Foreskin fibroblast (primary cell): ENCODE measurements at places on chromosomes 3 and 15.
A peak's percentile ranks its signal among the peaks of the same experiment; 100 is the strongest.

GRCh38 chr15:28109626-28110455, 10.7 kb upstream of the OCA2 start:
- DNase-seq: no peak

GRCh38 chr3:120416868-120417267, 33.9 kb downstream of the FSTL1 start:
- DNase-seq: no peak

- no peak for DNase-seq
These were observed 173.6 kb upstream of the LYSMD4 start for GRCh38 chr15:99906793-99907192.

DNA sequence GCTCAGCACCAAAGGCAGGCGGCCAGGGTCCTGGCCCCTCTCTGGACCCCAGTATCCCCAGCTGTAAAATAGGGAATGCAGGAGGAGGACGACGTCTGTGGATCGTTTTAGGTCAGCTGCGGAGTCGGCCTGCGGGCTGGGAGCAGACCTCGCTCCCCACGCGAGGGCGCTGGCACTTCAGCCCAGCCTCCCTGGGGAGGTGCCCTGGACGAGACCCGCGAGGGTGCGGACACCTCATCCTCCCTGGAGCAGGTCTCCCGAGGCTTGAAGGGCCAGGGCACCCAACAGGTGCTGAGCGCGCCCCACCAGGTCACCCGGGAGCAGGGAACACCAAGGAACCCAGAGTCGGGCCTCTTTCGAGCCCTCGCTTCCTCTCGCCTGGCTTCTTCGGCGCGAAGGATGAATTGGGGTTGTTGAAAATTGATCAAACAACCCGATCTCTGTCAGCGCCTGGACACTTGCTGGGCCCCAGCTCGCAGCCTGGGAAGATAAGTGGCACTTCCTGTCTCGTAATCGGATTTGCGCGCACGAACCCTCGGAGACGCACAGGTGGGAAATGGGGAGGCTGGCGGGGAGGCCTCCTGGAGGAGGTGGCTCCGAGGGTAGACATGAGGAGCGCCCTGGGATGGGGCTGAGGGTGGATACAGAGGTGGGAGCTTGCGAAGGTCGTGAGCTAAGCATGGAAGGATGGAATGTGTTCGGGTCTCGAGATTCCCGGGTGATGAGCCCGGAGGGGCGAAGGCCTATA, 588 bp upstream of the VIPR1 start:
- DNase-seq: peak; percentile 12

- DNase-seq: peak; percentile 42
These were observed 16.3 kb downstream of the HHLA2 start for GRCh38 chr3:108312656-108313055.

GRCh38 chr3:32262201-32262600, 23.7 kb downstream of the CMTM8 start:
- DNase-seq: no peak

DNA sequence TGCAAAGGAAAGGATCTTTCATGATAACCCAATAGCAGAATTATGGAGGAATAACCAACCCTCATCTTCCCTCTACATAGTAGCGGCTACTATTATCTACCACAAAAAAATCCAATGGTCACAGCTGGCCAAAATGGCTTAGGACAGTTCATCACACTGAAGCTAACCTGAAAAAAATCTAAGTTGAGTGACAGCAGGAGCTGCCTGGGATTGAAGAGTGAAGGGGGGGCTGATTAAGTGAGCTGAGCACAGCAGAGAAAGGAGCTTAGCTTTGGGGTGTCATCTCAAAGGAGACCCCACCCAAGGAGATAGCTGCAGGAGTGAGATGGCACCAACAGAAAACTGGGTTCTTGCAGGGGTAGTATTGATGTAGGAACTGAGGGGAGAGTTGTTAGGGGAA, 33.6 kb downstream of the CCNL1 start:
- DNase-seq: no peak

- DNase-seq: no peak
These were observed 43.8 kb upstream of the FGD5 start for GRCh38 chr3:14775011-14775410.

DNA sequence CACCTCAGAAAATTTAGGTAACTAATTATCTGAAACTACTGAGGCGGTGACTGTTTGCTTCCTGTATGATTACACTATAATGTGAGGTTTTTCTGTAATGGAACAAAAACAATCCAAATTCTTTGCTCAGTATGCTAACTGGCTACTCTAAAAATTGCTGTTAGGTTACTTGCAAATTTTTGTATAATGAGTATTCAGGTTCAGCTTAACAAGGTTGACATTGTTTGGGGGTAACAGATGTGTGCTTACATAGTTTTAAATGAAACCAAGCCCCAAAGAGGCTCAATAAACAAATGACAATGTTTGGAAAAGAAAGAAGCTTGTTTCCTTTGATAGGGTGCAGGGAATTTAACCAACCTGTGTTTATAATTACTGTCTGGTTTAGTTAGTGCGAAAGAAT, 414.5 kb upstream of the MDFIC2 start:
- peak; percentile 17 for DNase-seq

DNA sequence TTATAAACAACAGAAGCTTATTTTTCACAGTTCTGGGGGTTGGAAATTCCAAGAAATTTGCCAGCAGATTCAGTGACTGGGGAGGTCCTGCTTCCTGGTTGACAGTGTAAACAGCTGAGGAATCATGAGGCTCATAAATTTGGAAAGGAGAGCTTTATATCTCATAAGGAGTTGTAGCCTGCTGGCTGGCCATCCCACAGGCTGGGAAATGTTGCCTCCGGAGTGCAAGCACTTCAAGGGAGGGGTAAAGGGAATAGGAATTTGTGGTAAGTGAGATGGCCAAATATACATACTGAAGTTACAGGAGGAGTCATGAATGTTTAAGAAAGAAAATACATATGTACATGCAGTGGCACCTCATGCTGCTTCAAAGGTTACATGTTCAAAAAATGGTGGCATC, 217.2 kb upstream of the CBLB start:
- DNase-seq: no peak

DNA sequence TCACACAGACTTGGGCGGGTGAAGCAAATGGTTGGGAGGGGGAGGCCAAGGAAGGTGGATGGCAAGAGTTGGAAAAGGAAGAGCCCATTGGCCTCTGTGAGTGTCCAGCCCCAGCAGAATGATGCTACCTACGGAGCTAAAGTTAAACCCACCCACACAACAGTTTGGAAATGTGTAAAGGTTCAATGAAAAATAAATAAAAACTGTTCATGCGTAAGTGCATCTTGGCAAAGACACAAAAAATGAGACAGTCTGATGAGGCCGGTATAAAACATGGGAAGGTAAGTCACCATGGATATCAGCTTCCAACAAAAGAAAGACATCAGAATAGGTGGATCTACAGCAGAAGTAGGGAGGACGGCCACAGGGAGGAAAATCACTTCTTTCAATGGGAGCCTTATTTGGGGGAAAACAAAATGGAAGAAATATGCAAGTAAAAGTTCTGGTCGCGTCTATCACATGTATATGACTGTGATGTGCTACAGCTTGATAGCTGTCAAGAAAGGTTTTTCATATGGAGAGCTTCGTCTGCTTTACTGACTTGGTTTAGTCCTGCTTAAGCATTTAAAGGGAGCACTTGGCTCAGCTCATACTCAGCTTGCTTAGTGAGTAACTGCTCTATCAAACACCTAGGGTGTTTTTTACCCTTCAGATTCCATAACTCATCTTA, 82.8 kb downstream of the TIGIT start:
- no peak for DNase-seq

GRCh38 chr3:162295323-162295983, 798.8 kb downstream of the OTOL1 start:
- DNase-seq: peak; percentile 94

GRCh38 chr3:171680726-171681411, 129.4 kb downstream of the PLD1 start:
- DNase-seq: no peak

DNA sequence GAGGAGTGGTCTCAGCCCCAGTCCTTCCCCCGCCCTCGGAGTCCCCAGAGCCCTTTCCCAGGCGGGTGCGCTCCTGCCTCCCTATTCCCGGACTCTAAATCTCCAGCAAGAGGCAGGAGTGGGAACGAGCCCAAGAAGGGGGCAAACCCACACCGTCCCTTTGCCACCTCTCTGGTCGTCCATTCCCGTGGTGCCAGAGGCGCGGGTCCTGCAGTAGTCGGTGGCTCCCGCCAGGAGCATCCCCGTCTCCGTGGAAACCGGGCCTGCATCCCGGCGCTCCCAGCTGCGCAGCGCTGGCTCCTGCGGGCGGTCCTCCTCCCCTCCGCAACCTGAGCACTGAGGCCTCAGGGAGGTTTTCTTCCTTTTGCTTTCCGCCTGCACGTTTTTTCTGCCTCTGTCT, 44.8 kb downstream of the LHFPL4 start:
- no peak for DNase-seq

- no peak for DNase-seq
These were observed 149.3 kb downstream of the VPS13C start for GRCh38 chr15:61910839-61911369.

GRCh38 chr3:72413228-72413627, 435.0 kb downstream of the SHQ1 start:
- DNase-seq: peak; percentile 43

- DNase-seq: no peak
These were observed 2.0 kb downstream of the BHLHE40 start for GRCh38 chr3:4981294-4981664.

- DNase-seq: peak; percentile 25
These were observed 496.6 kb downstream of the FHIT start for GRCh38 chr3:60754617-60755016.

DNA sequence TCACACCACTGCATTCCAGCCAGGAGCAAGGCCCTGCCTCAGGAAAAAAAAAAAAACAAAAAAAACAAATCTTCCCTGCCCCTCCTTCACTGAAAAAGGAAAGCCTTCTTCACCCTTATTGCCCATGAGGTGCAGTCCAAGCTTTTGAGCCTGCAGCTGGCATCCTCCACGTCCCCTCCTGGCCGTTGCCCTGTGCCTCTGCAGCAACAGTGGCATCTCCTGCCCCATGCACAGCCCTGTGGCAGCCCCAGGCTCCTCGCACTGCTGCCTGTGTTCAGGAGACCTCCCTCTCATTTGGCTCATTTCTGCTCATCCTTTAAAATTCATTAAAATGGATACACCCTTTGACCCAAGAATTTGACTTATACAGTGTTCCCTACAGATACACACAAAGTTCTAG, 72.7 kb upstream of the PLXNA1 start:
- no peak for DNase-seq

GRCh38 chr3:128253150-128253549, 99.9 kb downstream of the EEFSEC start:
- DNase-seq: no peak

DNA sequence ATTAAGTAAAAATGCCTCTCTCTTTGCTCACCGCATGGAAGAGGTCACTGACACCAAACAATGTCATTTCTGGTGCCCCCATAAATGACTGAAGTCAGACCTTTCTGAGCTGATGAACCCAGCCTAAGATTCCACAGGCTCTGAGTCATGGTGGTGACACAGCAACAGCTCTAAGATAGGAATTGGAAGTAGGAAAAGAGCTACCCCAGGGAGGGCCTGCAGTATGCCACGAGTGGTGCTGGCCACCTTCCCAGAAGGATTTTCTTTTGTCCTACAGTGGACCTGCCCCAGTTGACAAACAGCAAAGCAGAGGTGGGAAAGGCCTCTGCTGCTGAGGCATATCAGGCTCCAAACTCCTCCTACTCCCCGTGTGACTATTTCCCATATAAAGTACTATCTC, 208.1 kb downstream of the MINAR1 start:
- DNase-seq: peak; percentile 96
